HEK293T (cell line): ENCODE measurements at places on chromosomes 2 and 18.

DNA sequence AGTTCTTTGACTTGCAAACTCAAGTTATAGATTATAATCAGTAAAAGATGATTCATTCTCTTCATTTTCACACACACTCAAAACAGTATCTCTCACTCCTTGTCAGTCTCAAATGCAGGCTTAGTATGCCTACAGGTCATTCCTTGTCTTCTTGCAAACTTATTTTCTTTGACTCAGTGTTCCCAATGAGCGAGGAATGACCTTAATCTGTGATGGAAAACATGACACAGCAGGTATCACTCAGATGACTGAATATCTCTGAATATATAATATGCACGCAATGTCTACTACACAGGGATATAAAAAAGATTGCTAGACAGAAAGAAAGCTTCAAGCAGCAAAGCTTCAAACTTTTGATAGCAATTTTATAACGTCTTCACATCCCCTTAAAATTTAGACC, 127.8 kb upstream of the RGPD4 start:
- DNase-seq = no peak

DNA sequence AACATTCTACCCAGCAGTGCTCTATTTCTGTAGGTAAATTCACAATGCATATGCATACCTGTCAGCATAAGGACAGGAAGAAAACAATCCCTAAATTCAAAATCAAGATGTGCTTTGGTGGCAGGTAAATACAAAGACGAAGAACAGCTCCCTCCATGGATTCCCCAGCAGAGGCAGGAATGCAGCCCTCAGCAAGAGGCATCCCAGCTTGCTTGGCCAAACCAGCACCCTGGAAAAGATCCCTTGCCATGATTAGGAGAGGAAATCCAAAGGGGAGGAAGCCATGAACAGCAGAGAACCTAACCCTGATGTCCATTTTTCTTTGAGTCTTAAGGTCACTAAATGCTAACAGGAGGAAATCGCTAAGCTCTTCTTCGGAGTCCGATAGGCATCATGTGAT, 91.2 kb downstream of the KCTD1 start:
- no peak for DNase-seq

DNA sequence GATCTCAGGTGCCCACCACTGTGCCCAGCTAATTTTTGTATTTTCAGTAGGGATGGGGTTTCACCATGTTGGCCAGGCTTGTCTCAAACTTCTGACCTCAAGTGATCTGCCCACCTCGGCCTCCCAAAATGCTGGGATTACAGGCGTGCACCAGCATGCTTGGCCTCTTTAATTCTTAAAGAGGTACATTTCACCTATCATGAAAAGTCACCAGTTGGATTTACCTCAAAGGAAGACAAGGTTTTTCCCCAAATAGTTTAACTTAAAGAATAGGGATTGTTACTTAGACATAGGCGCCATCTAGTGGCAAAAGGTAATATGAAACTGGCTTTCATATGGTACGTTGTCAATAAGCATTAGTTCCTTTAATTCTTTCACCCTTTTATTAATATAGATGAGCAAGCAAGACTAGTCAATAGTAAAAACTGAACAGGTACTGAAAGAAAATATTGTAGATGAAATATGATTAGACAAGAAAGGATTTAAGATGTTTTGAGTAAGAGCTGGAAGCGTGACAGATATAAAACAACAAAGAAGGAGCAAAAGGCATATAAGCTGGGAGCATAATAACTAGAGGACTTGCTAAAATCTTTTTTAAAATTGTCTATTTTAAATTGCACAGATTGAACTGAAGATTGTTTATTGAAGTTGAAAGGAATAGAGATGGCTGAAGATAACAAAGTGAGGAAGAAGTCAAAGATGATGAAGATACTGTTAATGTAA, 35.0 kb upstream of the PSMD14 start:
- DNase-seq = peak; percentile 20

DNA sequence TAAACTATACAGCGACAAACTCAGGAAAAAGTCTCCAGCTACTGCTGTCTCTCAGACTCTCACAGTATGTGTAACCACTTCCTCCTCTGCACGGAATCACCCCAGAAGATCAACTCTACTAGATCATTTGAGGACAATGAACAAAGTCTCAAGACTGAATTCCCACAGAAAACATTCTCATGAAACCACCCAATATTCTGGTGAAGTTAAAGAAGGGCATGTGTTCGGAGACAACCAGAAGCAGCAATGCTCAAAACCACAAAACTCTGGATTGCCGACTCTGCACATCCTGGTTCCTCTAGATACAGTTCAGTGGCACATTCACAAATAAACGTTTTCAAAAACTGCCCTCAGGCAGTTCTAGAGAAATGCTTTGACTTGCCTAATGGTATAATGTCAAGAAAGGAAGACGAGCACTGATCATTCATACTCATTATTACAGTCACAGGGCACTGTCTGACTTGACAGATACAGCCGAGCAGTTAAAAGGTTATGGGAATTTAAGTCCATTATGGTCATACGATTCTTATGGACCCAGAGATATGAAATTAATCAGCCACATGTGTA, 91.9 kb upstream of the STK17B start:
- DNase-seq = no peak

- DNase-seq = no peak
These were observed 251.9 kb downstream of the LNPK start for GRCh38 chr2:175750195-175750594.

DNA sequence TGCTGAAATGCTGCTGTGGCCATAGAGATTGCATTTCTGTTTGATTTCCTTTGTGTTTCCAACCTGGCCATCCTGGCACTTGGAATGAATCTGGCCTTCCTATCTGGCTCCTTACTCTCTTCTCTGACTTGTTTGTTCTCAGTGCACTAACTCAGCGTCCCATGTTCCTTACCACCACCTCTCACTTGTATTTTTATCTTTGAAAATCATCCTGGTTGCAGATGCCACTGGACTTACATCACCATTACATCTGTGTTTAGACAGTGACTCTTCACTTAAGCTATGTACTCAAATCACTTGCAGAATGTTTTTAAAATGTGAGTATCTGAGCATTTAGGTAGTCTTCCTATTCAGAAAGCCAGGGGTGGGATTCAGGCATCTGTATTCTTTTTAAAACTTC, 239.5 kb downstream of the WDR7 start:
- no peak for DNase-seq

GRCh38 chr2:148557844-148558436, 86.6 kb upstream of the EPC2 start:
- no peak for DNase-seq

DNA sequence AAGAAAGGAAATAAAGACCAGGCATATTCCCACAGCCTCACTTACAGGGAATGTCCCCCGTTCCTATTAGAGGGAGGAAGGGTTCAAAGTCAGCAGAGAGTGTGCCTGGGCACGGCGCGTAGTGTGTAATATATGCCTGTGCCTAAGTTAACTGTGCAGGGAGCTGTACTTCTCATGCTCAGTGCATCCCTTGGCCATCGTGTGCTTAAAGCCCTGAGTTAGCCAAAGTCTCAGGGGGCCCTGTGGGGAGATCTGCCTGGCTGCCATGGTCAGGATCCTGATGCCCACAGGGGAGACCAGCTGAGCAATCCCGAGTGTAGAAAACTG, 48.4 kb downstream of the TEX51 start:
- DNase-seq = no peak

DNA sequence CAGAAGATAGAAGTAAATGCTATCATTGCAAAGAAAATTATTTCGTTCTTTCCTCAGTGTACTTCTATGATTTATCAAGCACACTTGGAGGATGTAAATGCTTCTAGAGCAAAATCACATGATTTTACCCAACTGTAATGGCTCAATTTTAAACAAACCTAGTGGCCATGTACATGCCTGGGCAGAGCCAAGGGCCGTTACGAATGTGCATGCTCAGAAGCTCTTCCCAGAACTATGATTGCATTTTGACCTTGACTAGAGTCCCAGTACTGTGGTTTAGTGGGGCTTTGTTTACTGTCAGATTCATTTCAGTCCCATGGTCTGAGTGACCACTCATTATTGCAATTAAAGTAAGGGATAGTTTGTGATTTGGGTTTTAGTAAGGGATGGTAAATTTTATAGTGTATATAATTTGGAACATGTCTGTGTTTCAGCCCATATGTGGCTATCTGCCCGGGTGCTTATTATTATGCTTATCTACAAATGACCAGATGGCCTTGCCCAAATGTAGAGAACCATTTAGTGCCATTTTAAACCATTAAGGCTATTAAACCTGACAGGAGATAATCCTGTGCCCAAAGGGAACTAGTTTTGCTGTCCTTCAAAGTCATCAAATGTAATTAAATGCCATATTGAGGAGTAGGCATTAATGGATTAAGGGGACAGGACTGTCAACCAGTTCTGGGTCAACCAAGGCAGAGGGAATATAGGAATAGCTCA, 239.1 kb downstream of the ICOS start:
- no peak for DNase-seq

GRCh38 chr2:85584354-85584856, at the start of gene VAMP5:
VAMP5 (plus strand) TSS chr2:85584431; CDS start chr2:85584491, 60 bp downstream.
- no peak for DNase-seq

- DNase-seq = no peak
These were observed 194.4 kb downstream of the RNF144A start for GRCh38 chr2:7111626-7112025.

GRCh38 chr2:9264301-9264700, 57.7 kb downstream of the ASAP2 start:
- no peak for DNase-seq

DNA sequence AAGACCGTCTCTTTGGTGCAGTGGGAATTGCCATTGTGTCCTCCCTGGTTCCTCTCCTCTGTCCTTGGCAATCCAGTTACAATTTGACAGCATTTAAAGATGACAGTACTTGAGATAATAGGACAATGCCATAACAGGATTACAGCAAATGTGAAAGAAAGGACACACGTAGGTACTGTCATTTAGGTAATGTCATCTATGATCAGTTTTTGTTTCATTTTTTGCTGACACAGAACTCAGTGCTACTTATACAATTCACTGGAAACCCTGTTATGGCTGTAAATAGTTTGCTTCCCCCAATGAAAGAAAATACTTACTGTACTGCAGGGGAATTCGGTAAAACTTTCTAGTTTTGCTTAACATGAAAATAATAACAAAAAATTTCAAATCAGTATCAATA, 65.2 kb downstream of the BCL11A start:
- DNase-seq = no peak
